ENCODE measurements at places on chromosomes 2 and 18.

- DNase-seq = no peak
Observed at GRCh38 chr2:38750011-38750890, 910 bp downstream of the SRSF7 start.

- peak; percentile 65 for DNase-seq
Observed at GRCh38 chr2:113700186-113700841, 56.1 kb downstream of the SLC35F5 start.

- DNase-seq = no peak
Observed at GRCh38 chr2:211564441-211564840, 974.2 kb downstream of the ERBB4 start.

GRCh38 chr2:27154488-27154887, 5.7 kb downstream of the TCF23 start:
- no peak for DNase-seq

DNA sequence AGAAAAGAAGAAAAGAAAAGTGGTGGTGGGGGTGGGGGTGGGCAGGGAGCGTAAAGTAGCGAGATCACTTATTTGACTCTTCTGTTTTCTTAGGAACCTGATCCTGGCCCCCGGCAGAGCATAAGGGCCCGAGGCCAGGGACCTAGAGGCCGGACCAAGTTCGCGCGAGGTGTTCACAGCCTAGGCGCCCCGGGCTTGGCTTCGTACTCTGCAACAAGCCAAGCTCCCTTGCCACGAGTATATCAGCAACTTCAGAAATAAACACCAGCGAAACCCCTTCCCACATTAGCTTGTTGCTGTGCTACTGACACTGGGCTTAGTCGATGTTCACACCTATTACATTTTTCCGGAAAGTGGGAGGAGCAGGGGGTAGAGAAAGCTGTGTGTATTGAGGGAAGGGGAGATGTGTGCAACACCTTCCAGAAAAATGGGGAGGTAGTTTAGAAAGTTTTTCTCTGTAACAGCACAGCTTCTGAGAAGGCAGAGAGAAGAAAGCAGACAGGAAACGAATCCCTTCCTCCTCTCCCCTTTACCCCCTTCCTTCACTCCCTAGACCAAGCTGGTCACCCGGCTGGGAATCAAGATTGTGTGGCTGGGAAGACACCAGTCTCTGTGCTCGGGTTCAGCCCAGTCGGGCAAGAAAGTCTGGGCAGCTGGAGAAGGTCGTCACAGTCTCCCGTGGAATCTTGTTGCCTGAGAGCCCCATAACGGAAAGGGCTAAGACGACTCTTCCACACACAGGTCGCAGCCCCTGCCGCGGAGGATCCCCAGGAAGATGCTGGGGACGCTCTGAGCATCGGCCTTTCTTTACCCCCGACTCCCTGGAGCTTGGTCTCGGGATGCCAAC, 12.0 kb upstream of the SATB2 start:
- no peak for DNase-seq

DNA sequence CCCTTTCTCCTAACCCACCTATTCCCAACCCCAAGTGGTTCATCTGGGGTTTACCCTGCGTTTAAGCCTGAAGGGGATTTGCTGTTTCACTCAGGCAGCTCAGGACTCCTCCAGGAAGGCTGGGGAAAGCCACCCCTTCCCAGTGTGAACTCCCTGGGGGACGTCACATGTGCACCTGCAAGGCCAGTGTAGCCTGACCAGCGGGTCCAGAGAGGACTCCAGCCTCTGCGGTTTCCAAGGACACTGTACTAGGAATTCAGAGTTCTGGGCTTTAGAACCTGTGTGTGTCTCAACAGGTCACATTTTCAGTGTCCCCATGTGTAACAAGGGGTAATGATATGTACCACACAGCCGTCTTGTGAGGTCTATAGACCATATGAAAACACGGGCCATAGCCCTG, 17.9 kb downstream of the EHD3 start:
- DNase-seq = no peak

GRCh38 chr2:128302011-128302743, 16.5 kb downstream of the HS6ST1 start:
- no peak for DNase-seq

DNA sequence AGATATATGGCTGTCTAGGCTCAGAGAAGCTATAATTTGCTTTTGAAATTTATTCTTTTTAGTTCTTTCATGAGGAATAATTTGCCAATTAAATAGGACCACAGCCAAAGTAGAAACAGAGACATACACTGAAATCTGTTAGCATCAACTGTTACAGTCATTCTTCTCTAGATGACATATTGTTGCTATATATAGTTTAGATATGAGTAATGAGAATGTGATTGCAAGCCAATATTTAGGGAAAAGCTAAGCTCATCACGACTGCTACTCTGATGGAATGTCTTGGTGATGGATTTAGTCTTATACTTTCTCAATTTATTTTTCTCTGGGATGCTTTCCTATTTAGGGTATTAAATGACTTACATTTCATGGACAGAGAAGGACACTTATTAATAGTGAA, 259.1 kb downstream of the LNPK start:
- DNase-seq = no peak

- DNase-seq = no peak
Observed at GRCh38 chr2:127047054-127047453, 59.9 kb downstream of the BIN1 start.

DNA sequence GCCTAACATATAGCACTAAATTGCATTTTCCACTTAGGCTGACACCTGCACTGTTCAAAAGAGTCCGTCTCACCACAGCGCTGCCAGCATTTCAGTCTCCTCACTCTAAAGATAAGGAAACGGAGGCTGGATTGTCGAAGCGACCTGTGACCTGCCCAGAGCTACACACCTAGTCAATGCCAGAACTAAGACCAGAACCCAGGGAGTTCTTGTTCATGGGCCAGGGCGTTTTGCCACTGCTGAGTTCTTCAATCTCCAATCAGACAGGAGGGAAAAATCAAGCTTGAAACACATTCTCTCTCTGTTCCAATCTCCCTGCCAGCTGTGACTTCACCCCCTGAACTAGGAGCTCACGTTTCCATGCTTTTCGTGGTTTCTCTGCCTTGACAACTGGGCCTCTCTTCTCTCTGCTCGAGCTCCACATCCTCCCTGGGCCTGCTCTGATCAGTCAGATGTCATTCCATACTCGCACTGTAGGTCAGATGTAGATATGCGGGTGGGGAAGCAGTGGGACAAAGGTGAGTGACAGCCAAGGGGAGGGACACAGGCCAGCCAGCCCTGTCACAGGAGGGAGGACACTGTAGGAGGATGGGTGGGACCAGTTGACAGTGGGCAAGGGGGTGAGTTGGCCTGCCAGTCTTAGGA, 221.1 kb upstream of the SMAD2 start:
- no peak for DNase-seq

GRCh38 chr2:63440612-63441011, 147.7 kb downstream of the WDPCP start:
- no peak for DNase-seq

DNA sequence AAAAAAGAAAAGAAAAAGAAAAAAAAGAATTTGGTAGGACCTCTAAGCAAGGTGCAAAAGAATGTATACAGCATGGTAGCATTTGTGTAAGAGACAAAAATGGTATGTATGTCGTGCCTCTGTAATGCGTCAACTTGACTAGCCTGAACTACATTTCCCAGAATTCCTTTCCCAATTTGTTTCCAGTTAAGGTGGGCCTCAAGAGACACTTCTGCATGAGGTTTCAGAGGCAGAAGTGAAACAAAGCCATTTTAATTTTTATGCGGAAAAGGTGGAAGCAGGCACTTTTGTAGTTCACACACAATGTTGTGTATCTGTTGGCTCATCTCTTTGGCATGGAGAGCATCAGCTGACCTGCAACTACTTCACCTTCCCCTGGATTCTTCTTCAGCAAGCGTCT, 56.5 kb upstream of the PAPOLG start:
- DNase-seq = no peak

DNA sequence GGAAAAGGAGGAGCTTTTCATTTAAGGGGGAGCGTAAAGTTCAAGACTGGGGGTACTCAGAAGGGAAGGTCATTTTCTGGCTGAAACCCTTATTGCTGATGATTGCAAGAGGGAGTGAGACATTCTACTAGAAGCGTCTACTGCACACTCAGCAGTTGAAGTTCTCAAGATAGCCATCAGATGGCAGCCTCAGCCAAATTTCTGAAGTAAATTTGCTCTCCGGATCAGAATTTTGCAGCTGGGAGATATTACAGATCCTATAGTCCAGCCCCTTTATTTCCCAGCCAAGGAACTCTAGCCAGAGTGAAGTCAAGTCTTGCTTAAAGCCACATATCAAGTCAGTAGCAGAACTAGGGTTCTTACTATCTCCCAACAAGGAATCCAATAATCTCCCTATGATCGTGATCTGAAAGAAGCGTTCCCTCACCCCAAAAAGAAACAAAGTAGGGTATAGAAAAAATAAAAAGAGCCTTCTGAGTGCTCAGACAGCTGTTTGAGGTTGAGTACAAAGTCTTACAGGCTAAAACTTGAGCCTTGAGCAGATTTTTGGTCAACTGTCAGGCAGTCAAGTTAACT, 24.0 kb downstream of the RAX start:
- no peak for DNase-seq

- no peak for DNase-seq
Observed at GRCh38 chr18:74453642-74454198, 3.4 kb downstream of the DIPK1C start.

DNA sequence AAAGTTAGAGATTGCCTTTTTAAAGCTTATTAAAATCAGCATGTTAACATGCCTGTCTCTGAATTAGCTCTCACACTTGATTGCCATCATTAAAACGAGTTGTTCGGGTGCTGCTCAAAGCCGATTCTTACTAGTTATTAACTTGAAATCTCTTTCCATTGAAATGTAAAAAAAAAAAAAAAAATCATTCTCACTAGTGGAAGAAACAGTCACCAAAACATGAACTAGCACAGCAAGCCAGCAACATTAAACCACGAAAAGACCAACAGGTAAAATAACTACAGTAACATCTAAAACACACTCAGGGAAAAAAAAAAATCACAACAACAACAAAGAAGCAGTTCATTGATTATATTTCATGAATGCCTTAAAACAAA, 264.5 kb downstream of the MEIS1 start:
- no peak for DNase-seq

DNA sequence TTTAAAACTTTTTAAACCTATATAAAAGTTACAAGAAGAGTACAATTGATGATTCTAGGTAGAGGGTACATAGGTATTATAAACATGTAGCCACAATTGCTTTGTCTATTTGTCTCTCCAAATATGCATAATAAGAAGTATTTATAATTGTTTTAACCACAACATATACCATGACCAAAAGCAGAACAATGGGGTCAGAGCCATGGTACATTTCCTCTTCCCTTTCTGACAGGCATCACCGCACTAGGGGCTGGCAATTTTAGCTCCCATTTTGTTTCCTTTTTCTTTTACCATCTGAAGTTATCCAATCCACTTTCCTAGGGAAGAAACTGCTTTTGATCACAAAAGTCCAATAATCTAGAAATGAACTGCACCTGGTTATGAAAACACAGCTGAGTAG, 49.3 kb downstream of the TMX3 start:
- DNase-seq = no peak

- DNase-seq = no peak
Observed at GRCh38 chr2:128754246-128754724, 435.6 kb upstream of the HS6ST1 start.

DNA sequence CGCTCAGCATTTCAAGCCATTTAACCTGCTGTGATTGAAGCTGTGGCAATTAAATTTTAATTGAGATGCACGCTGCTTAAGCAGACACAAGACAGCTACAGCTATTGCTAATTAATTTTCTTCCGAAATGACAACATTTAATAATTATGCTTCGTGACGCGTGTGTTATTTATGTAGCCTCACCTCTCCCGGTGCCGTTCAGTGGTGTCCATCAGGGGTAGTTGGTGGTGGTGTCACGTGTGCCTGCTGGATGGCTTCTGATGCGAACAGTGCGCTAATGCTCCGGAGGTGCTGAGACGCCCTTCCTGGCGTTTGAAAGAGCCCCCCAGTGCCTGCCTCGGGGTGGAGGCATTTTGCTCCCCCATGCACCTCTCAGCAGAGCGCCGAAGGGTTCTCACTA, 39.5 kb downstream of the GLI2 start:
- DNase-seq = no peak

DNA sequence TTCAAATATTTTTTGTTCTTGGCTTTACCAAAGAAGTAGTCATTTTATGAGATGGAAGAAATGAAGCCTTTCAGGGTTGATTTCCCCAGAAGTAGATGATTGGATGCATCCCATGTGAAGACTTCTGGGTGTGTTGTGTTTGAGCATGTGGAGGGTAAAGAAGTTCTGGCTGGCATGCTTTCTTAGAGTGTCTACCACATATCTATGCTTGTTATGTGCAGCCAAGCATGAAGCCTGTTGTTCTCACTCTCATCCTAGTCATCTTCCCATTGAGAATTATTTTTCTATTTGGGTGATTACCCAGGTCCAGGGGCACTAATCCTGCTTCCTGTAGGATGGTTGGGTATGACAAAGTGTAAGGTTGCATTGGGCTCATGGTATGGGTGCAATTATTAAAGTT, 472.9 kb downstream of the PTPRM start:
- no peak for DNase-seq

GRCh38 chr2:232543928-232544631, 4.6 kb downstream of the CHRNG start:
- no peak for DNase-seq

GRCh38 chr18:9545029-9545428, 69.3 kb downstream of the PPP4R1 start:
- no peak for DNase-seq

DNA sequence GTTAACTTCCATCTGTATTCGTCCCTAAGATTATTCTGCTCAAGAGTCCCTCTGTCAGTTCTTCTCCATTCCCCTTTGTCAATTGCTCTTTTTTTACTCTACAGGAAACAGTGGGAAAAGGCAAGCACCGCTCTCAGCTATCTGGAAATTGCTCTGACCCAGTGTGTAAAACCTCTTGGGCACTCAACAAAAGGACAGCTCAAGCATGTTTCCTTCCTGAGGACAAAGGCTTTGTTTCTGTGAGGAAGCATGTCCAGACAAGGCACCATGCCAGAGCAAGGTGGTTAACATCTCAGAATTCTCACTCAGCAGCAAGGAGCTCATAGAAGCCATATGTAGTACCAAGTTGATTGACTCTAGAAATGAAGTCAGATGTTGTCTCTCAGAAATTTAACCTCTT, 735.6 kb downstream of the TSN start:
- no peak for DNase-seq

- DNase-seq = no peak
Observed at GRCh38 chr2:168201584-168202116, 45.7 kb downstream of the STK39 start.

DNA sequence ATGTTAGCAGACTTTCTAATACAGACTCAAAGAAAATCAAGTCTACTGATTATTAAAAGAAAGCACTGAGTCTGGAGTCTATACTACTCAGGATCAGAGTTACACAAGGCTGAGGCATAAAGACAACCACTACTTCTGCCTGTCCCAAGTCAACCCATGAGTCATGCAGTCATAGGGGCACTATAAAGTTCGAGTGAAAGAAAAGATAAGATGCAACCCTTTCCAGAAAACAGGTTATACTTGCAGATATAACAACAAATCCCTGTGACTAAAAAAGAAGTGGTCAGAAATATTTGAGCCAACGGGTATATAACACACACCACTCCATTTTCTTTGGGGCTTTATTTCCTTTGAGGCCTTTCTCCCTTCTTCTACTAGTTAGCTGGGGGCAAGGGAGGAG, 18.6 kb upstream of the SCRN3 start:
- DNase-seq = no peak

GRCh38 chr2:85524336-85524908, 14.5 kb upstream of the MAT2A start:
- no peak for DNase-seq
